Spleen (tissue), 13 donors: ENCODE measurements at places on chromosomes 11 and 22. TPM values are rescaled to one million over a fixed set of nuclear protein-coding genes. Genes with fewer than 3 reads are reported as not detected.
A peak's percentile ranks its signal among the peaks of the same experiment; 100 is the strongest.

DNA sequence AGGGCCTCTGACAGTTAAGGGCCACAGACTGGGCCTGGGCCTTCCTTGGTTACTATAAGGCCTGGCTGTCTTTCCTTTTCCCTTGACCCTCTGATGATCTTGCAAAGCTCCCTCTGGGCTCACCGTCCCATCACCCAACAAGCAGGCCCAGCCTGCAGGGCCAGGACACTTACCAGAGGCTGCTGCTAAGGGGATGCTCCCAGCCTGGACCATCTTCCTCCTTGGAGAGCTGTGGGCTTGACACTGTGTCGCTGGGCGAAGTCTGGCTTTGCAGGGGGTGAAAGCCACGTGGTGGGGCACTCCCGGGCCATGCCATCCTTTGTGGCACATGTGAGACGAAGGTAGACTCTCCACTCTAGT lies 3.9 kb downstream of the C11orf24 start:
- no peak for DNase-seq

DNA sequence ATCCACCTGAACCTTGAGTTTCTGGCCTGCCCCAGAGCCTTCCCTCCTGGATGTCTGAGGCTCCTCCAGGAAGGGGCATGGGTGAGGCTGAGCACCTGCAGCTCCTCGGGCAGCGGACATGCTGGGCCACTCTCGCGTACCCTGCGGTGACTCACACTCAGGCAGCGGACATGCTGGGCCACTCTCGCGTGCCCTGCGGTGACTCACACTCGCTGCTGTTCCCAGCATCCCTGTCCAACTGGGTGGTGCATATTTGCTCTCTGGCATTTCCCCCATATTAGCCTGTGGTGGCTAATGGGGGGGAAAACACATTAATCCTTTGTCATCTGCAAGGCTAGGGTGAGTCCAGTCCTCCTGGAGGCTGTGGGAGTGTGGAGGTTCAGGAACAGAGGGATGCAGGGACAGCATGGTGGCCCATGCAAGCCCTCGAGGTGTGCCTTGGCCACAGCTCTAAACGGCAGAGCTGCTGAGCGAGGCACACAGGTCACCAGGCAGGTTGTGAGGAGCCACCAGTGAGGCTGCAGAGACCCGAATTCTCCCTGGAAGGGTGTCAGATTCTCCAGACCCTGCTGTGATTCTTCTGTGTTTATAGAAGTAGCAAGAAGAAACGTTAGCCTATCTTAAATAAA lies 728.1 kb downstream of the BRD1 start:
- DNase-seq, result peak; percentile 49

GRCh38 chr11:117851852-117852251 lies 24.6 kb downstream of the FXYD6 start:
- no peak for DNase-seq

DNA sequence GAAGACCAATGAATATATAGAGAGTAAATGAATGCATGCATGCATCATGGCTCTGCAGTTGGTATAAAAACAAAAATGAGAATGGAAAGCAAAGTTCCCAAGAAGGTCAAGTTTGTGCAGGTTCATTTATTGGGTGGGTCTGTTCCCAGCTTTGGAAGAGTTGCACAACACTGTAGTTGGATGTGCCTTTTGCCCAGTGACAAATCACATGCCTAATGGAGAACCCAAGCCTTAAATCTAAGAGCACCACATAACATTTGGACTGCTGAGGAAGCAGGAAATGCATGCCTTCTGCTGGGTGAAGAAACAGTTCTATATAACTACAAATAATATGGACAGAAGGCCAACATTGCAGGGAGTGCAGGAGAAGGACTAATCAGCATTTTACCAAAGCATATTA lies 30.6 kb downstream of the PRCP start:
- DNase-seq, result no peak

DNA sequence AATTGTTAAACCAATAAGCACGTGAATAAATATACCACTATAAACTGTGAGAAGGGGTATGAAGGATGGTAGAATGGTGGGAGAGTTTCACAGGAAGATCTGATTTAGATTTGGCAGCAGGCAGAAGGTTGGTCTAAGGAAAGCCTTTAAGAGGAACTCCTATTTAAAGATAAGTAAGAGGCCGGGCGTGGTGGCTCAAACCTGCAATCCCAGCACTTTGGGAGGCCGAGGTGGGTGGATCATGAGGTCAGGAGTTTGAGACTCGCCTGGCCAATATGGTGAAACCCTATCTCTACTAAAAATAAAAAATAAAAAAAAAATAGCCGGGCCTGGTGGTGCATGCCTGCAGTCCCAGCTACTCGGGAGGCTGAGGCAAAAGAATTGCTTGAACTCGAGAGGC lies 45.8 kb upstream of the CXCR5 start:
- no peak for DNase-seq

Gene QSER1
- total RNA-seq, result 25.3 TPM

Gene SMC1B
- total RNA-seq, result 0.10 TPM

Gene OR52B6
- not detected for total RNA-seq

Gene NPTXR
- total RNA-seq, result 3.8 TPM
